Foreskin keratinocyte (primary cell): ENCODE measurements at places on chromosomes 1 and 21.

DNA sequence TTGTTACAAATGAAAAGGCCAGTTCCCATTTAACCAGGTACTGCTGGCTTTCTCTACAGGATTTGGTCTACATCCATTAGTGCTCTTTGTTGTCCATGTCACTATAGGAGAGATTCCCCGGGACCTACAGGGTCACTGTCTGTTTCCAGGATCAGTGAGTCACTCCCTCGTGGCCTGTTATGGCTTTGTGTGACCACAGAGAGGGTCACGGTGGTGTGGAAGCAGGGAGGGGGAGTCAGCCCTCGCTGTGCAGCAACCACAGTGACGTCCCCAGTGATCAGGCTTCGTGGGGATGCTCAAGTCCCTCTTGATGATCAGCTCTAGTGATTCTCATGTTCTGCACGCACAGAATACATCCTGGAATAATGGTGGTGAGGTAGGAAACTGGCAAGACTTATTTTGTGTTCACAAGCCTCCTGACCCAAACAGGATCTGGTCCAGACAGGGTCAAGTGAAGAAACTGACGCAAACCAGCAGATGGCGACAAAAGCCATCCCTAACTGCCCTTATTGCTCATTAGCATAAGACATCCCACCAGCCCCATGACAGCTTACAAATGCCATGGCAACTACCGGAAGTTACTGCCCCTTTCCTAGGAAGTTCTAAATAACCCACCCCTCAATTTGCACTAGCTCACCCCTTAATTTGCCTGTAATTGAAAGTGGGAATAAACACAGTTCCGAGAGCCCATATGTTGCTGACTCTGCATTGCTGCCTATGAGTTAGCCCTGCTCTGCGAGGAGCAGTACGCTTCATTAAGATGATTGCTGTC is 98.5 kb downstream of the DISC1 start:
- DNase-seq, result no peak

DNA sequence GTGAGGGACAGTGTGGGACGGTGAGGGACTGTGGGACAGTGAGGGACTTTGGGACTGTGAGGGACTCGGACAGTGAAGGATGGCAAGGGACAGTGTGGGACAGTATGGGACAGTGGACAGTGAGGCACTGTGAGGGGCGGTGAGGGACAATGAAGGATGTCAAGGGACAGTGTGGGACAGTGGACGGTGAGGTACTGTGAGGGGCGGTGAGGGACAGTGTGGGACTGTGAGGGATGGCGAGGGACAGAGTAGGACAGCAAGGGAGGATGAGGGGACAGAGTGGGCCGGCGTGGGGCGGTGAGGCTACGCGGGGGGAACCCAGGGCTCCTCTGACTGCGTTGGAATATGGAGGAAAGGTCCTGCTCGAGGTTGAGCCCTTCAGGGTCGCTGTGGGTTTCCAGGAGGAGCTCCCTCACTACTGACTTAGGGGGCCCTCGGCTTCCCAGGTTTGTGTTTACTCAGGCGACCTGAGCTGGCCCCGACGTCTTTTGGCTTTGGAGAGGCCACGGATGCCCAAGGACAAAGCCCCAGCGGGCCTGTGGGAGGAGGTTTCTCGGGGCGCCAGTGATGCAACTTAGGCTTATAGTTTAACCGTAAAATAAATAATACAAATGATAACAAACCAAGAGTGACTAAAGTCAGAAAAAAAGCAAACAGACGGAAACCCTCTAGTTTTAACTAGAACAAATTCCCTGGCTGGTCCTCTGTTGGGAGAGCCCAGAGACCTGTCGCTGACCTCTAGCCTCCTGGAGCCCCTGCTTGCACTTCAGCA is 1.1 kb upstream of the ERRFI1 start:
- no peak for DNase-seq

DNA sequence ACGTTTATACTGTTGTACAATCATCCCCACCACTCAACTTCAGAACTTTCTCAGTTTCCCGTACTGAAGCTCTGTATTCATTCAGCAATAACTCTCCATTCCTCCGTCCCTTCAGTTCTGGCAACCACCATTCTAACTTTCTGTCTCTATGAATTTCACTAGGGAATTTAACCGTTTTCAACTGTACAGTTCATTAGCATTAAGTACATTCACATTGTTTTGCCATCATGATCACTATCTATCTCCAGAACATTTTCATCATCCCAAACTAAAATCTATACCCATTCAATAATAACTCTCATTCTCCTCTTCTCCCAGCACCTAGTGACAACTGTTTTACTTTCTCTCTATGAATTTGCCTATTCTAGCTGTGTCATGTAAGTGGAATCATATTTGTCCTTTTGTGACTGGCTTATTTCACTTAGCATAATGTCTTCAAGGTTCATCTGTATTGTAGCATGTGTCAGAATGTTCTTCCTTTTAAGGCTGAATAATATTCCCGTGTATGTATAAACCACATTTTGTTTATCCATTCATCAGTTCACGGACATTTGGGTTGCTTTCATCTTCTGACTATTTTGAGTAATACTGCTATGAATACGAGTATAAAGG is 75.0 kb downstream of the CEP350 start:
- DNase-seq, result no peak

- no peak for DNase-seq
Observed at GRCh38 chr1:96185181-96185580, 536.4 kb upstream of the PTBP2 start.

GRCh38 chr1:94118471-94118870 is 2.5 kb downstream of the ABCA4 start:
- DNase-seq, result no peak

DNA sequence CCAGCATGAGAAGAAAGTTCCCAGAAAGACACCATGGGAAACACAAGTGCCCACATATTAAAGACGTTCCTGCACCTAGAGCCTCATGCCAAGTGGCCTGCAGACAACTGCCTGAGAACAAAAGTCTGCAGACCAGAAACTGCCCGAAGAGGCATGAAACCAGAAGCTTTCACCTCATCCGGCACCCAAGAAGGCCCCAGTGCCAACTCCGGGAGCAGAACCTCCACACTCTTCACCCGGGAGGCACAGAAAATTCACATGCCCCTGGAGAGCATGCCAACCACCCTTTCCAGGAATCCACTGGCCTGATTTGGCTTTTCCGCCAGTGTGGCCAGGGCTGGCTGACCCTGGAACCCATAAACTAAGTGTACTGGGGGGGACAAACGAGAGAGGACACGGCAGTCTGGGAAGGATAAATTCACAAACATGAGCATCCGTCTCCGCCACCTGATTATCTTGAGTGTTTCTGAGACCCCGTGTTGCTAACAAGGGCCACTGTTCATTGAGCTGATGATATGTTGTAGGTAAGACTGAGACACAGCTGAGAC is 6.8 kb downstream of the TFF2 start:
- DNase-seq, result no peak

DNA sequence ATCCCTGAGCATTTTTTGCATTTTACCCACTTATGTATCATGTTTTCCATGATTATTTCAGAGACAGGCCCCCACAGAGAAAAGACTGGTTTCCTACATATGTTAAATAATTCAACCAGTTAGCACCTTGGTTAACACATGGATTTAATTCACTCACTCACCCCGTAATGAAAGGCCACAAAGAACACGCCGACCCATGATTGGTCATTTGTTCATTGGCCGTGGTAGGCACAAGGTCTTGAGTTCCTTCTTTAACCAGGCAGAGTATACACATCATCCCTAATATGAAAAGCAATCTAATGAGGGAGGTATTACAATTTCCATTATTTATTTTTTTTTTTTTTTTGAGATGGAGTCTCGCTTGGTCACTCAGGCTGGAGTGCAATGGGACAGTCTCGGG is 50.6 kb downstream of the RPS6KA1 start:
- no peak for DNase-seq

DNA sequence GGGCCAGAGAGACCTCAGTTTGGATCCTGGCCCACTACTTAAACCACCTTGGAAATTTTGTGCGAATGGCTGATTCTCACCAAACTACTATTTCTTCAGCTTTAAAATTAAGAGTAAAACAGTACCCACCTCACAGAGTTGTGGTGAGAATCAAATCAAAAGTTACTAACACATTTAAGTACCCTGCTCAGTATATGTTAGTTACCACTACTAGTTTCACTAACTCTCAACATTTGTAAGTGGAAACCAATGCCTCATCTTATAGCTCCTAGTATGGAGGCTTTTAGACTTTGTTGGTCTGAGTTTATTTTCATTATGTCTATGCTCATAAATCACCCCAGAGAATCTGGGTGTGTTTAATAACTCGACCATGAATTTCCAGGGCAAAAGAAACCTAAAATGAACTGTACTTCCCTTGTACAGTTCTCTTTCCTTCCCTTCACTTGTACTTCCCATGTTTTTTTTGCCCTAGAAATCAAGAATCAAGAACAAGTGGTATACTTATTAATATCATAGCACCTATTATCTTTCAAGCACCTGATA is 11.6 kb upstream of the SERBP1 start:
- no peak for DNase-seq

DNA sequence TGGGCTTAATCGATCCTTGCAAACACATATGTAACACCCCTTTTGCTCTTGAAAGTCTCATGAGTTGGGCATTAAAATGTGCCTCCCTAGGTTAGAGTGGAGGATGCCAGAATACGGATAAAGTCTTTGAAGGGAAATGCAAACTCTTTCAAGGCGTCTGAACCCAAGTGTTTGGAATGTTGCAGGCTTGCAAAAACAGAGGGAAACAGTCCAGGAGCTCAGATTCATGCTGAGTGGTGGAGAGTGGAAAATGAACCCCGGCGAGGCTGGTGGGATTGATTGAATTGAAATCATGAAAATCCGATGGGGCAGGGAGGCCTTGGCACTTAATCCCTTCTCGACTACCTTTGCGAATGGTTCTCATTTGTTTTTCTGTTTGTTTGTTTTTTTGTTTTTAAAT is 175.5 kb downstream of the PGBD5 start:
- no peak for DNase-seq

DNA sequence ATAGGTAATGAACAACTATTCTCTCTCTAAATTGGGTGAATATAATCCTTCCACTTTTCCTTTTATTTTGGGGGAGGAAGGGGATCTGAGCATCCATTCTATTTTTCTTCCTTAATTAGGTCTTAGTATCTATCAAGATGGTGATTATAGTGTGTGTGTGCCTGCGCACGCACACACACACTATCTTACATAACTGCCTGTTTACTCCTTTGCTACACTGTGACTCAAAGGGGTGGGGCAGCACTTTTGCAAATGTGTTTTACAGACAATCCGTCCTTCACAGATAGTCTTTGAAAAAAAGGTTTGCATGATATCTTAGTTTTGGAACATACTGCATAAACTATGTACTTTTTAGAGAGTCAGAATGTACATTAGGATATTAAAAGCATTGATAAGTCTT is 191.5 kb downstream of the SDCCAG8 start:
- DNase-seq, result peak; percentile 35

- no peak for DNase-seq
Observed at GRCh38 chr1:180244840-180245239, 14.8 kb downstream of the LHX4 start.

DNA sequence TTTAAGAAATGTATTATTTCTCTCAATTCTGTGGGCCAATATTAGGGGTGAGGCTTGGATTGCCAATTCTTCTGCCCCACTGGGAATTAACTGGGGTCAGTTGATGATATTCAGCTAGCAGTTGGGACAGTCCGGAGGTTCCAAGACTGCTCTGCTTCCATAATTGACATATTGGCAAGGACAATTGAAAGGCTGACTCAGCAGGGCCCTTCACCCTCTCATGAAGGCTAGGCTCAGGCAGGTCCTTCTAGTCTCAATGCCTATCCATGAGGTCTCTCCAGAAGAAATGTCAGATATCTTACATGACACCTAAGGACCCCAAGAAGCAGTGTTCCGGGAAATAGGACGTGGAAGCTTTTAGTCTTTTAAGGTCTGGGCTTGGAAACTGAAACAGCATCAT is 13.3 kb upstream of the RNF11 start:
- no peak for DNase-seq

- peak; percentile 20 for DNase-seq
Observed at GRCh38 chr1:64654519-64655341, 90.1 kb upstream of the RAVER2 start.

- DNase-seq, result no peak
Observed at GRCh38 chr1:156420205-156421061, 51.4 kb downstream of the RHBG start.

- DNase-seq, result no peak
Observed at GRCh38 chr1:115117298-115117697, 28.0 kb upstream of the TSPAN2 start.

- DNase-seq, result no peak
Observed at GRCh38 chr1:2587071-2587859, 688 bp downstream of the PRXL2B start.

- DNase-seq, result peak; percentile 79
Observed at GRCh38 chr1:171286032-171286705, 27.8 kb upstream of the FMO4 start.

GRCh38 chr1:230345139-230345885 is 80.8 kb downstream of the PGBD5 start:
- DNase-seq, result no peak

- no peak for DNase-seq
Observed at GRCh38 chr1:20344738-20345137, 54.1 kb downstream of the VWA5B1 start.

DNA sequence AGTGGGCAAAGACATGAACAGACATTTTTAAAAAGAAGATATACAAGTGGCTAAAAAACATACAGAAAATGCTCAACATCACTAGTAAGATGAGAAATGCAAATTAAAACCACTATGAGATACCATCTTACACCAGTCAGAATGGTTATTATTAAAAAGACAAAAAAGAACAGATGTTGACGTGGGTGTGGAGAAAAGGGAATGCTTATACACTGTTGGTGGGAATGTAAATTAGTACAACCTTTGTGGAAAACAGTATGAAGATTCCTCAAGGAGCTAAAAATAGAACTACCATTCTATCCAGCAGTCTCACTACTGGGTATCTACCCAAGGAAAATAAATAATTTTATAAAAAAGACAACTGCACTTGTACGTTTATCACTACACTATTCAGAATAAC is 73.9 kb downstream of the EBNA1BP2 start:
- no peak for DNase-seq

- no peak for DNase-seq
Observed at GRCh38 chr1:111624382-111624781, 4.8 kb downstream of the RAP1A start.

GRCh38 chr1:206685769-206686477 is 1.2 kb downstream of the MAPKAPK2 start:
- DNase-seq, result peak; percentile 68

DNA sequence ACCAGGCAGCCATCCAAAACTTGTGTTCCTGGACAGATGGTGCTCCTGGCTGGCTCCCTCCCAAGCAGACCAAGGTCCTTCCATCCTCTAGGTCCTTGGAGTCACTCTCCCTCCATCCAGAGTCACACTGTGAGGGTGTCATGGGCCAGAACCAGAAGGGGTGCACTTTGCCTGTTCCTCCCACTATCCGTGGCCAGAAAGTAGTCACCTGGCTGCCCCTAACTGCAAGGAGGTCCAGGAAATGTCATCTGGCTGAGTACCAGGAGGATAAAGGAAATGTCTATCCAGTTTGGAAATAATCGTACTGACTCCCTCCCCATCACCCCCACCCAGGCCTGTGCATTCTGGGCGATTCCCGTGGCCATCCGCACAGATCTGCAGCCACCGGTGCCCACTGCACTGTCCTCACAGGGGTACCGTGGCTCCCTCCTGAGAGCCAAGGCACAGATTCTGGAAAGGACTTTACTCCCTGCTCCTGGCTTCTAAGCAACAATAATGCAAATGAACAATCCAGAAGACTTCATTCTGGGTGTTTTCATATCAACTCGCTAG is 253.2 kb downstream of the NPHP4 start:
- DNase-seq, result no peak

- peak; percentile 38 for DNase-seq
Observed at GRCh38 chr1:46506470-46507219, 17.0 kb downstream of the DMBX1 start.
